ELR (cell line): ENCODE measurements at places on chromosomes 7 and 10.
A peak's percentile ranks its signal among the peaks of the same experiment; 100 is the strongest.

DNA sequence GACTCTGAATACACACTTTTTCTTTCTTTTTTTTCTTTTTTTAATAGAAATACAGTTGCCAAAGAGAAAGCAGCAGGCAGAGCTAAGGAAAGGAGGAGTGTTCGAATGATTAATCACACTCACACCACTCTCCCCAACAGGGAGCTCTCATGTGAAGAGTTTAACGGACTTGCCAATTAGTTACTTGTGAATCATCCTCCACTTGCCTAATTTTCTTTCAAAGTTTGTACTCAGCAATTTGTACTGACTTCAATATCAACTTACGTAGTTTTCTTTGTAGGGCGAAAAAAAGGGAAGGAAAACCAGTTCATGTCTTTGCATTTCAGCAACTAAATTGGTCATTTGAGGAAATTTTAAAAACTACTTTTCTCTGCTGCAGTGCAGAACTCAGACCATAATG lies 109.2 kb downstream of the PIP4K2A start:
- peak; percentile 43 for DNase-seq

DNA sequence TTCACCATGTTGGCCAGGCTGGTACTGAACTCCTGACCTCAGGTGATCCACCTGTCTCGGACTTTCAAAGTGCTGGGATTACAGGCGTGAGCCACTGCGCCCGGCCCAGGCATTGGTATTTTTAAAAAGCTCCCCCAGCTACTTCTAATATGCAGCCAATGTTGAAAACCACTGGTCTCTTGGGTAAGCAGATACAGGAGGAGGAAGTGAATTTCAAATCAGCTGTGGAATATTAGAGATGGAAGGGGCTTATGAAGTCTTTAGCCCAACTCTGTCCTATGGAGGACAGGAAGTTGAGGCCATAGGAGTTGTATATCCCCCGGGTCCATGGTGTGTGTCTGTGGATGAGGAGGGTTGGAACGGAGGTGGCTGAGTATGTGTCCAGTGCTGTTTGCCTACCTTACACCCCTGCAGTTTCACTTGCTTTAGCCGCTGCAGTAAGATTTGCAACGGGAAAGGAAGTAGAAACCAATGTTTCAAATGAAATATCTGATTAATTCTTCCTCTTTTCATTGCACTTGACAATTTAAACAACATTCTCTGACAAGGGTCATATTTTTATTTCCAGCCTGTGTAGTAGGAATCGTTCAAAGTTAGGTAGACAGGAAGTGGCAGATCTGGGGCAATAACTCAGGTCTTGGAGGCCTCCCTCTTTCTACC lies 3.4 kb downstream of the PDE6C start:
- no peak for DNase-seq

DNA sequence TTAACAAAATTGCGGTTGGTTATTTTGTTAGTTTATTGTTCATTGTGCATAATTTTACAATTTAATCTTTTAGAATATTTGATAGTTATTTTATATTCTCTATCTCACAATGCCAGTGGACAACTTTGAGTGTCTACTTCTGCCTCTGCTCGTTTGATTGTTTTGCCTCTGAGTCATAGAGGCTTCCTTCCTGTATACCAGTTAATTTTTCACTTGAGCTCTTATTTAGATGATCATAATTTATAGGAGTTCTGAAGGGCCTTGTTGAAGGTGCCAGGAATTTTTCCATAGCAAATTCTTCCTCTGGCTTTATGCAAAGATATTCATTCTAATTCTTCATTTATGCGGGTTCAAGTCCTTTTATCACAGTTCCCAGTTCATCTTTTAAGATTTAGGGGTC lies 5.2 kb upstream of the MALRD1 start:
- no peak for DNase-seq

- DNase-seq: no peak
These were observed 871.8 kb downstream of the IPMK start for GRCh38 chr10:57395923-57396322.

- DNase-seq: peak; percentile 44
These were observed 284.3 kb downstream of the SORCS3 start for GRCh38 chr10:104925232-104925851.

- DNase-seq: no peak
These were observed 174.5 kb upstream of the PPP2R2D start for GRCh38 chr10:131726076-131726880.
